ENCODE measurements at places on chromosomes 5 and 9.

GRCh38 chr9:89719202-89719601, 114.4 kb downstream of the GADD45G start:
- no peak for DNase-seq

GRCh38 chr9:32403567-32404260, 19.3 kb downstream of the ACO1 start:
- DNase-seq: no peak

DNA sequence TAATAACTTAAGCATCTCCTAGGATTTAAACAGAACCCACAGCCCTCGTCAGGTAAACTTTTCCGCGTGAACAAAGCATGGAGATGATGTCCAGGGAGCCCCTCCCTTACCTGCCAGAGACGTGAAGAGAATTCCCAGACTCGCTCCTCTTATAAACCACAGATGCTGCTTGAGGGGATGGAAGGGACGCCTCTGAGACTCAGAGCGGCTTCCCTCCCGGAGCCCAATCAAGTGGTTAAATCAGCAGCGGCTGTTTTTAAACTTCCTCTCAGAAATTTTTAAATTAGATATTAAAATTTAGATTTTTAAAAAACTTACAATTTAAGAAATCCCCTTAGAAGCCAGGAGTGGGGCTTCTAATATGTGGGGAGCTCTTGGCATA, 71.8 kb downstream of the RAPGEF1 start:
- no peak for DNase-seq

GRCh38 chr5:167759057-167759821, 532.2 kb upstream of the WWC1 start:
- no peak for DNase-seq

DNA sequence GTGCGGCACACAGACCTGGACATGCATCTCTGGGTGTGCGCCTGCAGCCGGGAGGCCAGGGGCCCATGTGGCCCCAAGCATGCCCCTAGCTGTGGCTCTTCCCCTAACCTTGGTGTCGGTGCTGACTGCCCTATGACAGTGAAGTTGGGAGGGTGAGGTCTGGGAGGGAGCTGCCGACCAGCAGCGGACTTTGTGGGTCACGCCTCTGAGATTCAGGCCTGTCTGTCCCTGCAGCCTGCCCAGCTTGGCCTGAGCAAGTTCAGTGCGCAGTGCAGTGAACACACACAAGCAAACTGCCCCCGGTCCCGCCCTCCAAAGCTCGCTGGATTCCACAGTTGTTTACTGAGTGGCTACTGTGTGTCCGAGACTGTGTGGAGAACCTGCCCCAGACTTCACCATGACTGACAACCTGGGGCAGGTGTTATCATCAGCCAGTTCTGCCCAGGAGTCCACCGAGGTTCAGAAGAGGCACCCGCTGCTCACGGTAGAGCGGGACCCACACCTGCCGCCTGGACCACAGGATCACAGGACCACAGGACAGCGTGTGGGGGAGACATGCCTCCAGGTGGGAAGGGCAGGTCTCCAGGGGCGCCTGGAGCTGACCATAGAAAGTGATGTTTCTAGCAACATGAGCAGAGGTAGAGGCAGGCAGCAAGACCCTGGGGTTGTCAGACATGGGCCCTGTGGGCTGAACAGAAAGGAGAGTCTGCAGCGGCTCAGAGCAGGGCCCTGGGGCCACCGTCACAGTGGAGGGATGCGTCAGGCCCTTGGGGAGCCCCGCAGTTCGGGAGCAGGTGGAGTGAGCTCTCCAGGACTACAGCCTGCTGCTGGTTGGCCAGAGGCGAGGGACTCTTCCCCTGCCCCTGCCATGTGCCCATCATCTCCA, 105.1 kb downstream of the PHF2 start:
- no peak for DNase-seq

DNA sequence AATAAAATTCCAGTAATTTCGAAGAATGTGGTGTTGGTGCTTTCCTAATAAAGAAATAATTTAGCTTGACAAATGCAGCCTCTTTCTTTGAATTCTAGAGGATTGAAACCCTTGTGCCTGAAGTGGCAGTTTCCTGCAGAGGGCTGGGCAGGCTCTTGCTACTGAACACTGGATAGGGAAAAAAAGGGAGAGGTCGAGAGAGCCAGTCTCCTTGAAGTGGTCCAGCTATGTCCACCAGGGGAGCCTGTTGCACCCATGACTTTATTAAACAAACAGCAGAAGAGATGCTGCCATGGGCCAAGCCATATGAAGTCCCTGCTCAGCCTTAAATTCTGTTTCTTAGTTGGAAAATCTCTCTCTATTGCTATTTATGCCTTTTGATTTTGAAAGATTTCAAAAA, 178.4 kb downstream of the SMARCA2 start:
- DNase-seq: no peak

- no peak for DNase-seq
These were observed 87.6 kb downstream of the COL23A1 start for GRCh38 chr5:178502401-178503100.

GRCh38 chr5:59496524-59497134, 396.9 kb downstream of the PDE4D start:
- no peak for DNase-seq

- no peak for DNase-seq
These were observed 15.8 kb downstream of the CNTFR start for GRCh38 chr9:34573599-34574325.

DNA sequence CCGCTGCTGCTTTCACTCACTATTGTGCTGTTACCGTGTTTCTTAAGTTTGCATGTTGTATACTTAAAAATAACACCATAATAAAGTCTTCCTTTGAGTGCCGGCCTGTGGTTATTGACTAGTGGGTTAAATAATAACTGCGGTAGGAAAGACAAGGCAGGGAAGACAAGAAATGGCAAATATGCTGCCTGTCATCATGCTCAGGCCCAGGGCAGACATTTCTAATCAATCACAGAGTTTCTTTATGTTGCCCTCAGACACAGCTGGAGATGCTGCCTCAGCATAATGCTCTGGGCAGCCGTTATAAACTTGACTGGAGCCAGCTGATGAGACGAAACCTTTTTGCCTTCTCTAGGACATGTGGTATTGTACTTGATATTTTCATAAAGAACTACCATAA, 215.0 kb downstream of the GAPVD1 start:
- DNase-seq: no peak

GRCh38 chr5:139794067-139794846, 1.4 kb upstream of the PSD2 start:
- no peak for DNase-seq

- DNase-seq: no peak
These were observed 36.8 kb downstream of the ITK start for GRCh38 chr5:157217289-157218024.

DNA sequence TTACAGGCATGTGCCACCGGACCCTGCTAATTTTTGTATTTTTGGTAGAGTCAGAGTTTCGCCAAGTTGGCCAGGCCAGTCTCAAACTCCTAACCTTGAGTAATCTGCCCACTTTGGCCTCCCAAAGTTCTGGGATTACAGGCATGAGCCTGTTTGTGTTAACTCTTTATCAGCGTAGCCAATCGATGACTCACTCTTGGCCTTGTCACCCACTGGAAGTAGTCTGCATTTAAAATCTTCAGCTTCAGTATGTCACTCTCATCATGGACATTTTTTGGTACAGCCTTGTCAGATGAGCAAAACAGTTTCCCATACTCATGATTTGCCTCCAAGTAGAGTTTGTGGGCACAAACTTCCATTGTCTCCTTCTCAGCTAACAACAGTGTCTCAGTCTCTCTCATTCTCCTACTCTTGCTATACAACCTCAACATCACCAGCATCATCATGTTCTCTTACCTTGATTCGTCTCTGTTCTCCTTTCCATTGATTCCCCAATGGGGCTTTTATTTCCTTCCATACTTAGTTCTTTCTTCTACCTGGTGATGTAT, 22.5 kb downstream of the MUSK start:
- DNase-seq: no peak

Measured in stimulated activated CD4-positive, alpha-beta T cell treated with anti-CD3 and anti-CD28 coated beads, Interleukin-12 subunit alpha, Interleukin-12 subunit beta, amount 100 ng/mL, for 48 hours (primary cell).